ENCODE measurements at places on chromosomes 5 and 9.
A peak's percentile ranks its signal among the peaks of the same experiment; 100 is the strongest.

- DNase-seq = no peak
These were observed 51.9 kb upstream of the IQGAP2 start for GRCh38 chr5:76351176-76351575.

GRCh38 chr5:61178702-61179101 is 16.4 kb upstream of the SMIM15 start:
- no peak for DNase-seq

DNA sequence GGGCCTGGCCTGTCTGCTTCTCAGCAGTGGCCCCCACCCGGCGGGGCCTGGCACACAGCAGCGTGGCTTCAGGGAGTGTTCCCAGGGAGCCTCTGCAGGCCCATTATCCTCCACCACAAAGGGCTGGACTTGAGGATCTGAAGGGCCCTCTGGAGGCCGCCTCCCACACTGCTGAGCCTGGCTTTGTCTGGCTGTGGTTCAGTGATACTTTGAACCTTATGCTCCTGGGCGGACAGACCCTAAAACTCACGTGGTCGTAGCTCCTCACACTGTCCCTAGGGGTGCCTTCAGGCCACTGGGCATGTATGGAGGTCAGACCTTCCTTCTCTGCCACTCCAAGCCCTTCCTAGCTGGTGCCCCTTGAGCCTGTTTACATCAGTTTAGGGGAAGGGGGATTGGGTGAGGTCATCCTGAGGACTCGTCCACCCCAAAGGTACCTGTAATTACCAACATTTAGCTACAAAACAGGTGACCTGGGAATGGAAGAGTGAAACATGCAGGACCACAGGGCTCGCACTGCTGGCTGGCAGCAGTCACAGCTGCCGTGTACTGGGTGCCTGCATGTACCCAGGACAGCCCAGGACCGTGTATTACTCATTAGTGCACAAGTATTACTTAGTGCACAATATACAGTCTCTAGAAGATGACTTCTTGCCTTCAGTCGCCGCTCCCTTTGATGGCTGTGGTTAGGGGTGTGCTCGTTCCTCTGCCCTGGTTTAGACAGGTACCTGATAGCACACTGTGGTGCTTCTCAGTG is 8.5 kb downstream of the GRHPR start:
- peak; percentile 55 for DNase-seq

DNA sequence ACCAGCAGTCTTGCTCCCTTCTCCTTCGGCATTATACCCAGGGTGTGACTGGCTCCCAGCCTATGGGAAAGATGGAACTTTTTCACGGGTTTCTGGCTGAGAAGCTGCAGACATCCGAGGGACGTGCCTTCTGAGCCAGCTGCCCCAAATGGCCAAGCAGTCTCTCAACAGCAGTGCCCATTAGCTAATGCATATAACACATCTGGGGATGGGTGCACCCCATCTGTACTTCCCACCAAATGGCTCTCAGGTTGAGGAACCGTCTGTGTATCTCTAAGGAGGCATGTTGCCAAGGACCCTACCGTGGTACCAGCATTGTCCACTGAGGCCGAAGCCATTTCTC is 25.0 kb downstream of the C5orf15 start:
- no peak for DNase-seq

- DNase-seq = no peak
These were observed 26.2 kb downstream of the GPR21 start for GRCh38 chr9:123059472-123060220.

GRCh38 chr5:10595672-10596309 is 31.9 kb downstream of the ANKRD33B start:
- DNase-seq = no peak

DNA sequence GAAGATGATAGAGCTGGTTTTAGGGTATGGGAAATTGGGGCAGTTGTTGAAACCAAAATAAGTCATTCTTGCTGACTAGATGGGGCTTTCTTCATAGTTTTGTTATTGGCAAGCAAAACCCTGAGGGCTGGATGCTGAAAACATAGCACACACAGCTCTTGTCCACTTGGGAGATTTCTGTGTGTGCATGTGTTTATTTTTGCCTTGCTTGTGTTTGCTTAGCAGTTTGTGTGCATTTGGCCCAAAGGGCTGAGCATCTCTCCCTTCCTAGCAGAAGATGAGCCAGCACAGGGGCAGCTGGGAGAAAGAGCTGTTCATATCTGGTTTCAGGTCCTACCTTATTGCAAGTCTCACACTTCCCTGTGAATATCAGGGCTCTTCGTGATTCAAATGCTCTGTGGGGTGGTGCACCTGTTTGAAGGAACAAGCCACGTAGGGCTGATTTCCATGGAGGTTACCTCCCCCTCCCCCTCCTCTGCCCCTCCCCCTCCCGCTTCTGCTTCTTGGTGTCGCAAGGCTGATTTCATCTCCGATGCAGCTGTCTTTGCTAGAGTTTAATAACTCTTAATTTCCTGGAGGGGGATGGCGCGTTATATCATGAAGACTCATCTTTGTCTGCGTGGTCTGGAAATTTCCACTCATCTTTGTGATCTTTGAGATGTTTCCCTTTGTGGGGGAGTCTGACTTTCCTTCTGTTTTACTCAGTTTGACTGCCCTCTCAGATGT is 296.5 kb downstream of the ARHGAP26 start:
- DNase-seq = no peak

GRCh38 chr5:124261848-124262247 is 484.6 kb downstream of the ZNF608 start:
- no peak for DNase-seq

GRCh38 chr9:114884787-114885452 is 45.5 kb downstream of the TNFSF8 start:
- peak; percentile 59 for DNase-seq

GRCh38 chr5:88544136-88544645 is 275.5 kb upstream of the TMEM161B start:
- DNase-seq = no peak

Data from Caco-2 (cell line).